Stimulated activated CD4-positive, alpha-beta T cell treated with anti-CD3 and anti-CD28 coated beads, Interleukin-1b, Interleukin-23, amount 100 ng/mL, for 1 hour (primary cell): ENCODE measurements at places on chromosomes 13 and 19.

DNA sequence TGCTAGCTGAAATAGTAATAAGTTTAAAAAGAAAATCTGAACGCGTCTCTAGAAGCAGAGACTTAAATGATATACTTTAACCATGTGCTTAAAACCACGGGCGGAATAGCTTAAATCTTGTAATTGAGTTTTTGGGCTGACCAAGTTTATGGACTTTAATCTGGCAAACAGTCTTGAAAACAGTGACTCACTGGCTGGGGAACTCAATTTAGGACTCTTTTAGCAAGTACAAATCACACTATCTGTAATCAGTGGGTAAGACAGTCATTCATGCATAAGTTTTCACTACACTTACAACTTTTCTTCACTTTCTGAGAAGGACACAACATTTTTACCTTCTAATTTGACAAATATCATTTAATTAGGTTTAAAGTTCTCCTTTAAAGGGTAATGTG lies 26.8 kb downstream of the ZNF627 start:
- no peak for DNase-seq

- DNase-seq, result no peak
Observed at GRCh38 chr13:100581504-100581903, 7.1 kb downstream of the GGACT start.

DNA sequence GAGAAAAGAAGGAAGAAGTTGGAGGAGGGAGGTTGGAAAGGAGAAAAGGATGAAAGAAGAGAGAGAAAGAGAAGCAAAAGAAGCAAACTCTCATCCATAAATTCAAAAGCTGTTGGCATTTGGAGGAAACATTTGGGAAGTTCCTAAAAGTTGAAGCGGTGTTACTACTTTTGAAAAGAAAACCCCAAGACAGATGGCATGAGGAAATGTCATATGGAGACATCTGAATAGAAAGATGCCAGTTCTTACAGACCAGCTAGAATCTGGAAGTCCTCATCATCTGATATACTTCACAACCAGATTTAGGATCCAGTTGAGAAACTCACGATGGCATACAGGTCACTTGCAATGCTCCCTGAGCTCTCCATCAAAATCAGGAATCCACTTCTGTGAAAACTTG lies 86.9 kb downstream of the RAP2A start:
- no peak for DNase-seq

- DNase-seq, result no peak
Observed at GRCh38 chr13:107847406-107847805, 367.9 kb downstream of the LIG4 start.

DNA sequence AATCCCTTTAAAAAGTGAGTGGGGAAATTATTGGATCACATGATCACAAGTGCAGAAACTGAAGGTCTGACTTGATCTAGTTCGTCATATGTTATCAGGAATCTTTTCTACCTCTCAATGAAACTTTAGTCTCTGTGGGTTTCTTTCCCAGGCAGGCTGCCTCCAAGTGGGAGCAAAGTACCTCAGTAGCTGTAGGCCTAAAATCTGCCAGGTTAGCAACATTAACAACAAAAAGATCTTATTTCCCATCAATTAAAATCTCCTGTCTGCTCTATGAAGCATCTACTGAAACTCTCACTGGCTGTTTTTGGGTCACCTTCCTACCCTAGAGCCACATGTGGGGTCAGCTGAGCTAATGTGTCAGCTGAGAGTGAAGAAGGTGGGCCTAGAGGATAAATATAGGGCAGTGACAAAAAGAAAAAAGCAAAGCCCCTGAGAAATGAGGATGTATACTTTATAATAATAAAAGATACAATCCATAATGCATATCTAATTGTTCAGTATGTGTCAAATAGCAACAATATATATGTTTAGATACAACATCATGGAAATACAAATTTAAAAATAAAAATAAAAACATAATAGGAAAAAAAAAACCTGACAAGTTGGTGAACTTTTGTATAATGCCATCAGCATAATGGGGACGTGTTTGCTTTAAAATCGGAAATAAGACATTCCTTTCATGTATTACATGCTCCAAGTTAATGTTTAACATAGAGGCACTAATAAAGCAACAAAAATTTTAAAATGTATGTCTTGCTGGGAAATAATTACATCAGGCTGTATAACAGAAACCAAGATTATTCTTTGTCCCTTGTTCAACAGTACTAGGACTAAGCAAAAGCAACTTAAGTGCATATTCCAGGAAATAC lies 141.1 kb downstream of the GPC5 start:
- no peak for DNase-seq

DNA sequence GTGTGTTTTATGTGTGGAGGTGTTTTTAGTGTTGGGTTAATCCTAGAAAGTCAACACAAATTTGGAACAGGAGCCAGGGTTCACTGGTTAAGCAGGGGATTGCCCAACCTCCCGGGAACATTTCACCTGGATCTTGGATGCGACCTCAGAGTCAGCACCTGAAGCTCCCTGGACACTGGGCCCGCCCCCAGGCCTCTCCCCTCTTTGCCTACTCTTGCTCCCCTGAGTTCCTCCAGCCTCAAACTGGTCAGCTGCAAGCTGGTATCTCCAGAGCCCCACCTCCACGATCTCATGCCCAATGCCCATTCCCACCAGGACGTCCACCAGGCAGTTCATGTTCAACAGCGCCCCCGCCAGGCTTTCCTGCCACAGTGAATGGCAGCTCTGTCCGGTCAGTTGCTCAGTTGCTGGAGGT lies 9.7 kb downstream of the HSD17B14 start:
- no peak for DNase-seq

- no peak for DNase-seq
Observed at GRCh38 chr19:34590228-34590627, 86.7 kb downstream of the SCGB2B2 start.

DNA sequence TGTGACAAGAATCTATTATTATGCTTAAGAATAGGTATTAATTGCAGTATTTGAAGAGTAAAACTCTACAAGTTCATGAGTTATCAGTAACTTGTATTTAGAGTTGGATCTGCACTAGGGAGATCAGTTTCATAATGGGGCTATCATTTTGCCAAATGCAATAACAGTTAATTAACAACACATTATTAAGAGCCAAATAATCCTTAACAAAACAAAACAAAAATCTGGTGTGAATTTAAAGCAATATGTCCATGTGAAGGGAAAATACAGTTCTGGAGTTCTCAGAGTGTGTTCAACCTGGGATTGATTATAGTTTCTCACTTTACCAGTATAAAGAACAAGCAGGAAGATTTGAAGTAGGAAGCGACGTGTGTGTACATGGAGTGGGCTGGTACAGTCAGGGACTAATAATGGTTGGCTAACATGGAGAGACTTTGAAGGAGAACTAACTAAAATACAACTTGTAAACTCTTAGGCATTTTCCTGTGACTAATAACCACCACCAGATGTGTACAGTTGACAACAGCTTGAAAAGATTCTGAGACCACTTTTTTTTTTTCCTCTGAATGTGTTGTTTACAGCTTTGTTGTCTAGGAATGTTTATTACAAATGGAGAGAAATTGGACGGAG lies 58.5 kb downstream of the POSTN start:
- no peak for DNase-seq

GRCh38 chr13:49561062-49561410 lies 24.3 kb downstream of the RCBTB1 start:
- no peak for DNase-seq

DNA sequence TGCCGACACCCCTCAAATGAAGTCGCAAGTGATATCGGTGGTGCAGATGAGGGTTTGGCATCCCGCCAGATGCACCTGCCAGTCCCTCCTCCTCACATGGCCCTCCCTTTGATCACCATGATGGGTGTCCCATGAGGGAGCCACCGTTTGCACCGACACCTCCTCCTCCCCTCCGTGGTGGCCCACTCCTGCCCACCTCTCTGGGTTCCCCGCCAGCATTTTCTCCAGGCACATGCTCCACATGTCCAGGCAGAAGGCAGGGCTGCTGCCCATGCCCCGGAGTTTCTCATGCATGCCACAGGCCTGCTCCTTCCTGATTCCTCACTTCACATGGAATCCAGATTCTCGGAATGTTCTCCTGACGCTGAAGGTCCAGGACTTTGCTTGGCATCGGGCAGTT lies 49.3 kb downstream of the COL4A2 start:
- no peak for DNase-seq

- no peak for DNase-seq
Observed at GRCh38 chr13:19961489-19961888, 3.0 kb downstream of the ZMYM2 start.

- no peak for DNase-seq
Observed at GRCh38 chr13:21938636-21939035, 267.8 kb downstream of the FGF9 start.

- DNase-seq, result no peak
Observed at GRCh38 chr13:102825921-102826706, 19.7 kb upstream of the ERCC5 start.

DNA sequence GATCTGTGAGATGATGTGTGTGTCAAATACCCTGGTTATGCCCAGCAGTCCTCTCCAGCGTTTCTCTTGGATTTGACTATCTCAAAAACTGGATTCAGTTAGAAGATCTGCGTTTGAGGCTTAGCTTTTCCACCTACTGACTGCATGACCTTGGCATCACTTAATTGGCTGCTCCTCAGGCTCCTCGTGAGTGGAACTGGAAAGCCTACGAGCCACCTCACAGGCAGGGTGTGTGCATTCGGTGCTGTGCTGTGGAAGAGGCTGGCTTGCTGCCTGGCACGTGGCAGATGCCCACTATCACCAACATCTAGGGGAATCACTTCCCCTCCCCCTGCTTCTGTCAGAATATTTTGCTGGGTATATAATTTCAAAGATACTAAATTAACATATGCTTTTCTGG lies 25.6 kb downstream of the FLT1 start:
- no peak for DNase-seq

DNA sequence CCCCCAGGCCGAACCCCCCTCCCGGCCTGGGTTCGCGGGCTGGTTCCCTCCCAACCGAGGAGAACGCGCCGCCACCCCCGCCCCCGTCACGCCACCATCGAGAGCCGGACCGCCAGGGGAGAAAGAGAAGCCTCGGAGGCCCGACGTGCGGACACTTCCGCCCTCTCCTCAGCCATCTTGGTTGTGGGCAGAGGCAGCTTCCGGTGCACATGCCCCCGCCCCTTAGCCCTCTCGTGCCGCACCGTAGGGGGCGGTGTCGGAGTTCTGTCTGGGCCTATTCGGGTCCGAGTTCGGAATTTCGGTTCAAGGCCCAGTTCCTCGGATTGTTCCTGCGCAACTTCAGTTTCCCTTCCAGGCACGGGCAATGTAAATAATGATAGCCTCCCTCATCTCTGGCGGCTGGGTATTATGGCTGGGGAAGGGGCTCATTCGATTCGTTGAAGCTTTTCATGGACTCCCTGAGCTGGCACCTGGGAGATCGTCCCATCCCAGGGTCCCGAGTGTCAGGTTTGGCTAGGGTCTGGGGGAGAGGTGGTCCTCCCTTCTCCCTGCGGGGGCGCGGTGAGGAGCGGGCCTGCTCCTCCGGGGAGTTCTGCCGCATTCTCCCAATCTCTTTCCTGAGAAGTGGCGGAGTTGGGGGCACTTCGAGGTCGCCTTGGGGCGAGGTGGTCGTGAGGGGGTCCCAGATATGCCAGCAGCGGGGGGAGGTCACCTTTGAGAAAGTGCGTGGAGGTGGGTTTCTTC lies at the start of the genes IER2 and STX10:
Gene IER2 (plus strand): TSS at position 225 of the 744 bp plus-strand sequence. CDS start 2,776 bp downstream, outside the sequence.
Gene STX10 (minus strand): TSS at position 189 of the 744 bp plus-strand sequence. CDS start 202 bp downstream, outside the sequence.
- peak; percentile 67 for DNase-seq
